ENCODE measurements at places on chromosomes 13 and 19. TPM values are rescaled to one million over a fixed set of nuclear protein-coding genes. Genes with fewer than 3 reads are reported as not detected.

DNA sequence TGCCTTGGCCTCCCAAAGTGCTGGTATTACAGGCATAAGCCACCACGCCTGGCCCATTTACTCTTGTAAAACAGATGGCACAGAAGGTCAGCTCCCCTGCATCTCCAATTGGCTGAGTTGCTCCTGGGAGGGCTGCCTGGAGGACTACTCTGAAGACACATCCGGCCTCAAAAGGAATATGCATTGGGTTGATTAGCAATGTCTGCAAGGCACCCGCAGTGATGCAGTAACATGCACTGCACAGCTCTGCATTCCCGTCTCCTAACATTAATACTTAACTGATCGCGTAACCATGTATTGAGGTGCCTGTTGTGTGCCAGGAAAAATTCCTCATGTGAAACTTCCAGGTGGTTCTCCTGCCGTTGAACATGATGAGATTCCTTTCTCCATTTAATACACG lies 5.0 kb downstream of the ELAVL3 start:
- H3K36me3 ChIP-seq = no peaks in the 10 kb centered on the region
- H3K4me1 ChIP-seq = no peaks in the 10 kb centered on the region
- DNase-seq = no peak
- H3K4me3 ChIP-seq = no peak overlapping the region
- no peaks in the 10 kb centered on the region for H3K27me3 ChIP-seq
- no peak overlapping the region for H3K27ac ChIP-seq

DNA sequence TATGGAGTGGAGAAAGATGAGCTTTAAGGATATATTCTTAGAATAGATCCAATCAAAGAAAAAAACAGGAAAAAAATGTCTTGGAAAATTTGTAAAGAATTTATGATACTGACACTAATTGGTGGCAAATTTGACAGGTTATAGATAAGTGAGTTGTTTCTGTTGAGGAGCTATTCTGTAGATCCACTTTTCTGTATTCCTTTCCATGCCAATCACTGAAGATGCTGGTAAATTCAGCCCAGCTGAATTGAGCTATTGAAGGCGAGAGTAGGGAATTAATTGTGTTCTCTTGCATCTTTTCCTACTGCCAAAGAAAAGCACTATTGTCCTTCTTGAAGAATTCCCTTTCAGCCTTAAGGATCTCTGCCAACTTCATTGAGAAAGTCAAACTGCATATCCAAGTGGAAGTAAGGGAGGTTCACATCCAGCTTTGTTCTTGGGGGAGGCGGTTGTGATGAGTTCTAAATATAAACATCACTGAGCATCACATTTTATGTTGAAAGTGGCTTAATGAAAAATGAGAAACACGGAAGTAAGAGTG lies 113.1 kb downstream of the PCDH9 start:
- no peaks in the 10 kb centered on the region for H3K27me3 ChIP-seq
- H3K4me3 ChIP-seq = no peak overlapping the region
- no peaks in the 10 kb centered on the region for H3K4me1 ChIP-seq
- no peak overlapping the region for H3K27ac ChIP-seq
- DNase-seq = no peak

DNA sequence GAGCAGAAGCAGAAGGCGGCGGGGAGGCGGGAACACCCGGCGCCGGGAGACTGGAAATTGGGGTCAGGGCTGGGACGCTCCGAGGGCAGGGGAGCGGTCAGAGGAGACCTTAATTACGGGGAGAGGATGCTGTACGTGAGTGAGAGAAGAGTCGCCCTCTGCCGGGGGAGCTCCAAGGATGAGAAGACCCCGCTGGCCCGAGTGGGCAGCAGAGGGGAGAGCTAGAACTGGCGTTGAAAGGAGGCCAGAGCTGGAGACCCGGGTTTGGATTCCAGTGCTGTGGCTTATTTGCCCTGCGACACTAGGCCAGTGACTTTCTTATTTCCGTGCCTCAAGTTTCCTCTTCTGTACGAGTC lies 536 bp downstream of the FAM32A start:
- H3K27ac ChIP-seq = peak overlapping the region; percentile 46
- no peaks in the 10 kb centered on the region for H3K36me3 ChIP-seq
- peaks cover 6% of the 10 kb centered on the region for H3K4me1 ChIP-seq
- H3K27me3 ChIP-seq = no peaks in the 10 kb centered on the region

- DNase-seq = no peak
- no peaks in the 10 kb centered on the region for H3K27me3 ChIP-seq
- no peaks in the 10 kb centered on the region for H3K4me1 ChIP-seq
- H3K27ac ChIP-seq = no peak overlapping the region
- H3K36me3 ChIP-seq = no peaks in the 10 kb centered on the region
- H3K4me3 ChIP-seq = no peak overlapping the region
Measured at GRCh38 chr19:52542984-52543664, 15.7 kb downstream of the ZNF808 start.

DNA sequence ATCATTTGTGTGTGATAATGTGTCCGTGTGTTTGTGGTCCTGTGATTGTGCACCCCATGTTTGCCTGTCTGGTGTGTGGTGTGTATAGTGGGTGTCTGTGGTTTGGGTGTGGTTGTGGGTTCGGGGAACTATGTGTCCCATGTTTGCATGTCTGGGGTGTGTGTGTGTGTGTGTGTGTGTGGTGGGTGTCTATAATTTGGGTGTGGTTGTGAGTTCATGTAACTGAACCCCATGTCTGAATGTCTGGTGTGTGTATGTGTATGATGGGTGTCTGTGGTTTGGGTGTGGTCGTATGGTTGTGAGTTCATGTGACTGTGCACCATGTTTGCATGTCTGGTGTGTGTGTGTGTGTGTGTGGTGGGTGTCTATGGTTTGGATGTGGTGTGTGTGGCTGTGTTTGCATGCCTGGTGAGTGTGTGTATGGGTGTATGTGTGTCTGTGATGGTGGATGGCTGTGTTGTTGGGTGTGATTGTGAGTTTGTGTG lies 11.1 kb upstream of the NFIX start:
- H3K36me3 ChIP-seq = no peaks in the 10 kb centered on the region
- no peak overlapping the region for H3K4me3 ChIP-seq
- no peaks in the 10 kb centered on the region for H3K4me1 ChIP-seq

- DNase-seq = no peak
- H3K27me3 ChIP-seq = no peaks in the 10 kb centered on the region
- peak overlapping the region; percentile 91 for H3K27ac ChIP-seq
- no peaks in the 10 kb centered on the region for H3K36me3 ChIP-seq
- H3K4me1 ChIP-seq = peaks cover 37% of the 10 kb centered on the region
Measured at GRCh38 chr13:114068656-114069318, 63.6 kb downstream of the RASA3 start.

DNA sequence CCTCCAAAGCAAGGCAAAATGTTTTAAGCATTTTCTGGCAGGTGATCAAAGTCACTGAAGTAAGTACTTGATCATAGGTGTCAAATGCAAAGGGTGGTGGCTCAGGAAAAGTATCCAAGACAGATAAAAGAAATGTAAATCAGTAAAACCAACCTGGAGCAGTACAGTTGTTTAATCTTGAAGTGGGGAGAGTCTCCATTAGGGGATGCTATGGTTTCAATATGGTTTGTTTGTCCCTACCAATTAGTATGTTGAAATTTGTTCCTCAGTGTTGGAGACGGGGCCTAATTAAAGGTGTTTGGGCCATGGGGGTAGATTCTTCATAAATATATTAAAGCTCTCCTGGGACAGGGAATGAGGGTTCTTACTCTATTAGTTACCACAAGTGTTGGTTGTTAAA lies 1781.7 kb upstream of the PRR20A start:
- no peak overlapping the region for H3K27ac ChIP-seq
- H3K4me1 ChIP-seq = no peaks in the 10 kb centered on the region
- no peak overlapping the region for H3K4me3 ChIP-seq
- no peak for DNase-seq
- H3K27me3 ChIP-seq = no peaks in the 10 kb centered on the region
- H3K36me3 ChIP-seq = no peaks in the 10 kb centered on the region

DNA sequence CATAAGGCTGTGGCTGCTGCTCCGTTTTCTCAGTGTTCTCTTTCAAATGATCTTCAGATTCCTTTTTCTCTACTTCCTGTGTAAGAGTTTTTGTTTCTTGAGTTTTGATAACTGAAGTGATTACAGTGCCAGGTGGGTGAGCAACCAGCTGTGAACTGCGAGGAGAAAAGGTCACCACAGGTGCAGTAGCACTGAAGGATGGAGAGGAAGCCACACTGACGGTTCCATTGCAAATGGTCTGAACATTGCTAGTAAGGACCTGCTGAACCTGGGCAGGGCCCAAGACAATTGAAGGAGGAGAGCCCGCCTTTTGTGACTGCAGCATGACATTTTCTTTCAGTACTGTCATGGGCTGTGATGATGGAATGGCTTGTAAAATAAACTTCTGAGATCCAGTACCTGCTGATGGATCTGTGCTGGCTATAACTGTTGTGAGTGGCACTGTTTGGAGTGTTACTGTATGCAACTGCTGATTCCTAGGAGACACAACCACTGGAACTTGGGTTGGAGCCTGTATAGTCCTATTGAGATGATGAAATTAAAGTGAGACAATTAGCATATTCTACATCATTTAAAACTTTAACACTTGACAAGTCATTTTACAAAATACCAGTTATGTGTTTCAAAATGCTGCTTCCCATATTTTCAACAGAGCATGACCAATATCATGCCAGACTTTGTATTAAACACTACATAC lies 85.5 kb downstream of the ELF1 start:
- DNase-seq = no peak
- H3K4me1 ChIP-seq = peaks cover 5% of the 10 kb centered on the region
- H3K36me3 ChIP-seq = no peaks in the 10 kb centered on the region
- H3K27ac ChIP-seq = peak overlapping the region; percentile 41
- no peaks in the 10 kb centered on the region for H3K27me3 ChIP-seq

DNA sequence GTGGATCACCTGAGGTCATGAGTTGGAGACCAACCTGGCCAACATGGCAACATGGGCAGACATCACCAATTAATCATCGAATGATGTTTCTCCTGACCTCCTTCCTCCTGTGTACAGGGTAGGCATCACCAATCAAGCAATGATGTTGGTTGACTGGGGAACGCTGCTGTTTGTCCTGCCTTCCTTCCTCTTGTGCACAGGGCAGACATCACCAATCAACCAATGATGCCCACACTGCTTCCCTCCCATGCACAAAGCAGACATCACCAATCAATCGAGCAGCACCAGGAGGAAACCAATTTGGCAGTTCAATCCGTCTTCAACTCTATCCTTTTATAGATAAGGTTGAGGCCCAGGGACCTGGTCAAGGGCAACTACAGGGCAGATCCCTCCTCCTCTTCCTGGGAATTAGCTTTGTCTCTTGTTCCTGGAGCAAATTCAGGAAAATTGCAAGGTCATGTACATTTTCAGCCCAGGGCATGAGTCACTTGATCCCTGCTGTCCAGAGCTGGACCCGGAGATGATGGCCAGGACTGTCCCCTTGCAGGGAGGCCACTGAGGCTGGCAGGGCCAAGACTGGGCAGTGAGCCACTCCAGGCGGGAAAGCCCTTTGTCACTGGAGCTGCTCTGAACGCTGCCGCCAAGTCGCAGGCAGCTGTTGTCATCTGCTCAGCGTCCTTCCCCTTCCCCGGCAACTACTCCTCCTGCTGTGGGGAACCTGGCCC lies 5.3 kb upstream of the CSNK1G2 start:
- no peak overlapping the region for H3K4me3 ChIP-seq
- no peaks in the 10 kb centered on the region for H3K36me3 ChIP-seq
- H3K27ac ChIP-seq = peak overlapping the region; percentile 55
- DNase-seq = peak; percentile 65

DNA sequence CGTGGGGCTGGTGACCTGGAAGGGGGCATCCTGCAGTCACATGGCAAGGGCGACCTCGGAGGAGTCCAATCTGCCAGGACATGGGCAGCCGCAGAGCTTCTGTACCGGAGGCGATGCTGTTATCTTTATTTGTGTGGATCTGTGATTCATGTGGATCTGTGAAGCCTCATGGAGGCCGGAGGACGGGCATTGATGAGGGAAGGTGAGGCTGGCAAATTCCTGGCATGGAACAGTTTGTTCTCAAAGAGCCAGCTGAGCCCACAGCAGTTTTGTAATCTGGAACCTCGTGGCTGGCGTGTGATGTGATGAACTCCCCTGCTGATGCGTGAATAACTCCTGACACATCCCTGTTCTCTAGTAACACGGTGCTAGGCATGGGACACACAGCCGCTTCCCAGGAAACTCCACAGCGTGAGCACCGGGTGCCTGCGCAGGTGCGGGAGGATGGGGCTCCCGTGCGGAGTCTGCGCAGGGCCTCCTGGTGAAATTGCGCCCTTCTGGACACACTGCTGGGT lies 40.4 kb downstream of the ATP11A start:
- H3K27ac ChIP-seq = peak overlapping the region; percentile 64
- H3K4me3 ChIP-seq = no peak overlapping the region
- DNase-seq = peak; percentile 69
- H3K36me3 ChIP-seq = no peaks in the 10 kb centered on the region

GRCh38 chr19:19297759-19298158 lies 22.6 kb downstream of the SUGP1 start:
- H3K36me3 ChIP-seq = no peaks in the 10 kb centered on the region
- no peaks in the 10 kb centered on the region for H3K27me3 ChIP-seq
- H3K27ac ChIP-seq = no peak overlapping the region
- H3K4me1 ChIP-seq = no peaks in the 10 kb centered on the region

Gene OSCAR
- total RNA-seq = 1.7 TPM

Gene ONECUT3
- 0.39 TPM for total RNA-seq

Gene KLK4
- total RNA-seq = 0.31 TPM

Gene PET100
- 26.9 TPM for total RNA-seq

Gene IL11
- total RNA-seq = 2.0 TPM

Gene WDR62
- 72.3 TPM for total RNA-seq

Gene WDR87
- 12.1 TPM for total RNA-seq
